Activated CD4-positive, alpha-beta T cell treated with anti-CD3 and anti-CD28 coated beads for 4 hours (primary cell): ENCODE measurements at places on chromosomes 5 and 9.

DNA sequence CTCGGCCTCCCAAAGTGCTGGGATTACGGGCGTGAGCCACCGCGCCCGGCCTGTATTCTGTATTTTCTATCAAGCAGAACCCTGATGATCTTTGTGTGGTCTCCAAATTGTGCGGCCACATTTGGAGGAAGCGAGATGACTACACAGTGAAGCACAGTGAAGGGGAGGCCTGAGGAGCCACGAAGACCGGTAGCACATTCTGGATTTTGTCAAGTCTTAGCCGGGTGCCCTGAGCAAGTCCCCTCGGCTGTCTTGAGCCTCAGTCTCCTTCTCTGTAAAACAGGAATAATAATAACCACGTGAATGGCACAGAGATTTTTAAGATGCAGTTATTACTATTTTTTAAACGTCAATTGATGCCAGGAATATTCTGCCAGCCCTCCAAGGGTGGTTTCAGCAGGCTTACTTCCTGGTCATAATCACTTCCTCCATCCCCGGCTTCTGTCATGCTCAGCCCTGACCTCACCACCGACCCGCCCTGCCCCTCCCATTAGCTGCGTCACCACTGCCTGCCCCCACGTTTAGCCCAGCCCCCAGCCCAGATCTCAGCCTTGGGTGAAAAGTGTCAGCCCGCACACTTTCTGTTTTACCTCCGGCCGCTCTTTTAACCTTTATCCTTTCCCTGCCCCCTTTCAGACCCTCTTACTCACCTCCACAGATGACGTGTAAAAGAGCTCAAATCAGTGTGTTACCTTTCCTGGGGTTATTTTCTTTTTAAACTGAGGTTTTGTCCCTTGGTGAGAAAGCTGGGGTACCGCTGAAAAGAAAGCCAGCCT lies 27.0 kb upstream of the ERGIC1 start:
- DNase-seq = peak; percentile 86

DNA sequence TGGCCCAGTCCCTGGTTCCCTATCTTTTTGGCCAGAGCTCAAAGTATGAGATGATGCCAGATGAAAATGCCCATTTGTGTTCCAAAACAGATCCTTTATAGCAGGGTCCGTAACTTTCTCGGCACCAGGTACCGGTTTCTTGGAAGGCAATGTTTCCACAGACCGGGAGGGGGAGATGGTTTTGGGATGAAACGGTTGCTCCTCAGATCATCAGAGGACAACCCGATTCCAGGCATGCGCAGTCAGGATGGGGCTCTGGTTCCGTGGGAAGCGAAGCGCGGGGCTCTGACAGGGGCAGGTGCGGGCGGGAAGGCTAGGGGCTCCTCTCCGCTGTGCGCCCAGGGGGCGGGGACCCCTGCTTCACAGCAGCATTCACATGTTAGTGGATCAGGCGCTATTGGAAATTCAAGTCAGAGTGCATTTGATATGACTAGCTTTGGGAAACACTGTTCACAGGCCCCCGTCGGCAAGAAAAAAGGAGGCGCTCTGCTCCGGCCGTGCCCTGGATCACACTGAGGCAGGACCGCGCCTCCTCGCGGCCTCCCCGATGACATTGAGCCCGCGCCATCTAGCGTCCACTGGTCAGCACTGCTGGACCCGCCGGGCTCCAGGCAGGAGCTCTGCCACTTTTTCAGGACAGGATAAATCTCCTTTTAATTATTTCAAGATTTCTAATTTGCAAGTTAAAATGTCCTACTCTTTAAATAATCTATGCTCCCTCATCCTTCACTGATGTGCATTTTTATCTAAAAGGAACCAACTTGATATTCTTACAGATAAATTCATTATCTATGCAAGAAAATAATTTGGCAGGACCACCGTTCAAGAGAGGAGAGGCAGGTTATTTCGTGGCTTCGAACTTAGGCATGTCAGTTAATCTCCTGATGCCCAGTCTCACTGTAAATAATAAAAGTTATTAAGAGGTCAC lies 190.0 kb downstream of the FANCC start:
- peak; percentile 65 for DNase-seq

DNA sequence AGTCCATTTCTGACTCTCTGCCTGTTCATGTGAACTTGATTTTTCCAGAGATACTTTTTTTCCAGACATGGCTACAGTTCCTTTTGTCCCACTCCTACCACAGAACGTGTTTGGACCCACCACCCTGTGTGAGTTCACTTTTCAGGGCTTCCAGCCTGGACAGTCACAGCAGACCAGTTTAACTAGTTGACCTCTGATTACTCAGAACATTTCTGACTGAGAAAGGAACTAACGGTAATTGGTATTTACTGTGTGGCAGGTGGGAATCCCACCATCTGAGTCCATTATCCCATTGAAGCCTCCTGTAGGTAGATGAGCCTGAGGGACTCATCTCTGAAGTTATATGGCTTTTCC lies 210.1 kb downstream of the GOLPH3 start:
- no peak for DNase-seq

- DNase-seq = no peak
Measured at GRCh38 chr9:106956971-106957370, 94.0 kb downstream of the ZNF462 start.

DNA sequence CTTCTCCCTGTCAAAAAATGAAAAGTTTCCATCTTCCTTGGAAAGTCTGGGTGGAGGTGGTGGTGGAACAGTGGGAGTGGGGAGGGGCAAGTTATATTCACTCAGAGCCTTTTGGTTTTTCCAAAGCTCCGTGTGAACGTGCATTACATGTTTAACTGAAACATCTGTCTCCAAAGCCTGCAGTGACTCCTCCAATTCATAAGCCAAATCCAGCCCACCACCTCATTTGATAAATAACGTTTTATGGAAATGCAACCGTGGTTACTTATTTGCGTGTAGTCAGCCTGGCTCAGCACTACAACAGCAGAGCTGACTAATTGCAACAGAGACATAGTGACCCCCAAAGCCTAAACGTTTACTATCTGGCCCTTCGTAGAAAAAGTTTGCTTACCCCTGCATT lies 13.9 kb downstream of the TNFSF8 start:
- DNase-seq = no peak

DNA sequence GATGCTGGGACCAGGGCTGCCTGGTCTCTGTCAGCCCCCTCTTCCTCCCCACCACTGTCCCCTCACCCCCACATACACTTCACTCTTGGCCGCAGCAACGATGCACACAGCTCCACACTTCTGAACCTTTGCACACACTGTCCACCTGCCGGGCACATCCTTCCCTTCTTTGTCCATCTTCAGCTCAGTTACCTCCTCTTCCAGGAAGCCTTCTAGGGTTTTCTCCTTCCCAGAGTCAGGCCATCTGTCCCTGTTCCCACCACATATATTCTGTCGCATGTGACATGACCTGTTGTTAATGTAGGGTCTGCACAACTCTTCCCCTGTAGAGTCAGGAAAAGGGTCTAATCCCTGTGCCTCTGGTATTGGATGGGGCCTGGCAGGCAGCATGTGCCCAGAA lies 38.6 kb upstream of the PHYKPL start:
- DNase-seq = no peak

DNA sequence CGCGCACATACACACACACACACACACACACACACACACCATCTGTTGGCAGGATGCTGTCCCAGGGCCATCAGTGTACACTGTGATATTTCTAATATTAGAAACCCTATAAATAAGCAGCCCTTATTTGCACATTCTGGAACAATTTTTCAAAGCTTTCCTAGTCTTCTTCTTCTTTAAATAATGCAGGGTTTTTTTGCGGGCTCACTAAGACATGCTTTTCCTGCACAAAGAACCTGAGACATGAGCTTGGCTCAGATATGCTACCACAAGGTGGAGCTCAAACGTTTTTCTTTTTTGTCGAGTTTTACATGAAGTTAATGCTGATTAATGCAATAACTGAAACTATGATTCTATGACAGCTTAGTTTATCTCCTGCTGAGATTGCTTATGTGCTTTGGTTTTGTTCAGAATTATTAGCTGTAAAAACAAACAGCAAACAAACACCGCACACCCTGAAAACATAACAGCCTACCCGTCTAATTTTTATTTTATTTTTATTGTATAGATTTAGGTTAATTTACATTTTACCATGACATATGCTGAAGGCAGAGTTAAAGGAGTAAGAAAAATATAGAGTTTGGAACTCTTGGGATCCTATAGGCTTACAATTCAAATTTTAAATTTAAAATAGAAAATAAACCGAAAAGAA lies 95.8 kb downstream of the ALDH1A1 start:
- no peak for DNase-seq

DNA sequence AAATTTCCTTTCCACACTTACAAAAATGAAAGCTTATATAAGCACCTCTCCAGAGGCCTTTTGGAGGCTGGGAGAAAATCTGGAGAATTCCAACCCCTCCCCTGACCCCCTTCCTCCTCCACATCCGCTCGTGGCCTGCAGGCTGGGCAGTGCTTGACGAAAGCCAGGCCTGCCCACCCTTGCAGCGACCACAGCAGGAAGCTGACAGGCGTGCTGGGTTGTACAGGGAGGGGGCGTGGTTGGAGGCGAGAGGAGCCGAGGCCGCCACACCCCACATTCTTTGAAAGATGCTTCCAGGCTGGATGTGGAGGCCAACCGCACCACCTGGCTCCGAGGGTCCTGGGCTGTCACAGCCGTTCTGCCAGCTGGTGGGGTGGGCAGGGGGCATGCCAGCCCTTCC lies 47.8 kb upstream of the IER5L start:
- DNase-seq = peak; percentile 26

GRCh38 chr9:21504113-21504512 lies 22.0 kb upstream of the IFNE start:
- no peak for DNase-seq

- no peak for DNase-seq
Measured at GRCh38 chr9:98732801-98733200, 24.1 kb upstream of the GABBR2 start.

- no peak for DNase-seq
Measured at GRCh38 chr9:132201780-132202703, 40.2 kb downstream of the NTNG2 start.

DNA sequence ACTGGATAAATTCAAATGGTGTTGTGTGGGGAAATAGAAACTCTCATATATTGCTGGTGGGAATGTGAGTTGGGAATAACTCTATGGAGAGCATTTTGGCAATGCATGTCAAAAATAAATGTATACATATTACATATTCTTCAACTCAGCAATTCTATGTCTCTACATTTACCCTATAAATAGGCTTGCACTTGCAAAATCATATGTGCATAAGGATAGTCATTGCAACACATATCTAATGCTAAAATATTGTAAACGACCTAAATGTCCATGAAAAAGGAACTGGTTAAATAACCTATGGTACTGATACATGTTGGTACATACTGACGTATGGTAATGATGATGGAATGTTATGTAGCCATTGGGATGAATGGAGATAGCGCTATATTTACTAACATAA lies 94.5 kb upstream of the CHD1 start:
- no peak for DNase-seq

GRCh38 chr5:57592236-57592635 lies 109.6 kb upstream of the ACTBL2 start:
- no peak for DNase-seq

DNA sequence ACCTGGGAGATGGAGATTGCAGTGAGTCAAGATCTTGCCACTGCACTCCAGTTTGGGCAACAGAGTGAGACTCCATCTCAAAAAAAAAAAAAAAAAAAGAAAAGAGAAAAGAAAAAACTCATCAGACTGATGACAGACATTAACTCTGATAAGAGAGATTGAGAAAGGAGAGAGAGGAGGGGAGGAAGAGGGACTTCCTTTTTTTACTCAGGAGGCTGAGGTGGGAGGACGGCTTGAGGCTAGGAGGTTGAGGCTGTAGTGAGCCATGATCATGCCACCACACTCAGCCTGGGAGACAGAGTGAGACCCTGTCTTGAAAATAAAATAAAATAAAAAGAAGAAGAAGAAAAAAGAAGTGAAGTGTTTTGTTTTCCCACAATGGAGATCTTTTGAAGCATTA lies 9.7 kb upstream of the MSMP start:
- no peak for DNase-seq

DNA sequence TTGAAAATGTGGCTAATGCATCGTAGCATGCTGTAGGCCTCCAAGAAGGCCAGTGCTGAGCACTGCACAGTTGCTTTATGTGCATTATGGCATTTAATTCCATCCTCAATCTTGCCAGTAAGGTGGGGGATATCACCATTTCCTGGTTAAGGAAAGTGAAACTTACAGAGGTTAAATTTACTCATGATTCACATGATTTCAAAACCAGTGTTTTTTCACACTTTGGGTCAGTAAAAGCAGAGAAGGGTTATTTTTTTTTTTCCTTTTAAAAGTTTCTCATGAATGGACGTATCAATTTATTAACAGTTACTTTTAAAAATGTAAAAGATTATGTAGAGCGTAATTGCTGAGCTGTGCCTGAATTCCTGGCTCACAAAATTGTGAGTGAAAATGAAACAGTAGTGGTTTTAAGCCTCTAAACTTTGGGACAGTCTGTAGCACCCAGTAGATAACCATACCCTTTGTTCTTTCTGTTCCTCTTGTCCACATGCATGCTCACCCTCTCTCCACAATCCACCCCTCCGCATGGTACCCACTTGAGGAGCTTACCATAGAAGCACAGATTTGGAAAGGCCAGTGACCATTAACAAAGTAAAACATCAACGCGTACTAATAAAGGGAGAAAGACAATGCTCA lies 21.2 kb downstream of the MAST4 start:
- DNase-seq = no peak

DNA sequence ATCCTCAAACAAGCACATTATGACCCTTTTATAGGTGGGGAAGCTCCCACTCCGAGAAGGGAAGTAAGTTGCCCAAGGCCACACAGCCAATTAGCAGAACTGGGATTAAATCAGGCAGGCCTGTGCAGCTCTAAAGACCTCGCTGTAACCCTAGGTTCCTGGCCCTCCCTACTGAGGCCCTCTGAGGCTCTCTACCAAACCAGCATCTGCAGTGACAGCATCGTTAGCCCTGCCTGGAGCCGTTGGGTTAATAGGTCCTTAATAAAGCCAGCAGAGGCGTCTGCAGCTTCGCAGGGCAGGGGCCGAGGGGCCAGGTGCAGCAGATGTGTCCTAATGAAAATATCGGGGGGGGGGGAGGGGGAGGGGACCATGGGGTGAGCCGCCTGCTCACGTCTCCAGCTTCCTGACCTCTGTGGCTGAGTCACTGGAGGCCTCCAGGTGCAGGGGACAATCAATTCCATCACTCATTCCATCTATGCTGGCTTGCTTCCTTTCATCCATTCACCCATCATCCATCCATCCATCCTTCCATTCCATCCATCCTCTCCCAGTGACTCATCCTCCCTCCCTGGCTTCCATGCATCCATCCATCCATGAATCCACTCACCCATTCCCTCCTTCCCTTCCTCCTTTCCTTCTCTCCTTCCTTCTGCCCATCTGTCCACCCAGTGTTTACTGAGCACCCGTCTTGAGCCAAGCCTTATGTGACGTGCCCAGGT lies 203.9 kb downstream of the C9orf50 start:
- no peak for DNase-seq

GRCh38 chr9:98043915-98044314 lies 12.6 kb upstream of the NANS start:
- no peak for DNase-seq

- no peak for DNase-seq
Measured at GRCh38 chr9:97638666-97639065, 5.0 kb downstream of the NCBP1 start.

DNA sequence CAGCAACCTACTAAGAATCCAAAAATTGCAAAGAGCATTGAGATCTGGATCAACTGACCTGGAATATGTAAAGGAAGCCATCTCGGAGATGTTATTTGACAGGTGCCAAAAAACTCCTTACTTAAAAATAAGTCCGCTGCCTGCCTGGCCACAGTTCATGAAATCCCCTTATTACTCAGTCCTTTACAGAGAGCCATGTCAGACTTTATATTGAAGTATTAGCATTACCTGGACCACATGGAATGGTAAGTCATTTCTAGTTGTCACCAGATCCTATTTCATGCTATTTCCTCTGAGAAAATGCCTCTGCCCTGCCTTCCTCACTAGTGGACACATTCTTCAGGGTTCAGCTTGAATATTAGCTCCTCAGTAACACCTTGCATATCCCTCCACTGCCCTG lies 115.7 kb downstream of the DEPDC1B start:
- DNase-seq = no peak
